Astrocyte of the spinal cord (primary cell): ENCODE measurements at places on chromosomes 2 and 18.

GRCh38 chr18:69349912-69350597 lies 50.6 kb upstream of the DOK6 start:
- DNase-seq, result no peak

- DNase-seq, result no peak
These were observed 79.3 kb upstream of the MMADHC start for GRCh38 chr2:149666809-149667320.

- DNase-seq, result no peak
These were observed 31.7 kb upstream of the ZCCHC2 start for GRCh38 chr18:62490967-62491695.

- no peak for DNase-seq
These were observed 160.3 kb upstream of the FSIP2 start for GRCh38 chr2:185578322-185578721.

GRCh38 chr2:164560181-164560792 lies 61.0 kb downstream of the GRB14 start:
- DNase-seq, result peak; percentile 48

DNA sequence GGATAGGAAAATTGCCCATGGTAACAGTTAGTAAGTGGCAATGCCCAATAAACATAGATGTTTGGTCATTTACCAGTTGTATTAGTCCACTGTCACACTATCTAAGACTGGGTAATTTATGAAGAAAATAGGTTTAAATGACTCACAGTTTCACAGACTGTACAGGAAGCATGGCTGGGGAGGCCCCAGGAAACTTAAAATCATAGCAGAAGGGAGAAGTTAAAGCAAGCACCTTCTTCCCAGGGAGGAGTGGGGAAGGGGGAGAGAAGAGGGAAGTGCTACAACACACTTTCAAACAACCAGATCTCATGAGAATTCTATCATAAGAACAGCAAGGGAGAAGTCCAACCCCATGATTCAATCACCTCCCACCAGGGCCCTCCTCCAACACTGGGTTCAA lies 23.4 kb downstream of the NR4A2 start:
- DNase-seq, result no peak

GRCh38 chr2:58081000-58081399 lies 34.4 kb downstream of the VRK2 start:
- no peak for DNase-seq

GRCh38 chr2:38380397-38381130 lies 3.5 kb upstream of the ATL2 start:
- DNase-seq, result no peak

GRCh38 chr18:74390900-74391299 lies 66.2 kb downstream of the DIPK1C start:
- DNase-seq, result no peak

DNA sequence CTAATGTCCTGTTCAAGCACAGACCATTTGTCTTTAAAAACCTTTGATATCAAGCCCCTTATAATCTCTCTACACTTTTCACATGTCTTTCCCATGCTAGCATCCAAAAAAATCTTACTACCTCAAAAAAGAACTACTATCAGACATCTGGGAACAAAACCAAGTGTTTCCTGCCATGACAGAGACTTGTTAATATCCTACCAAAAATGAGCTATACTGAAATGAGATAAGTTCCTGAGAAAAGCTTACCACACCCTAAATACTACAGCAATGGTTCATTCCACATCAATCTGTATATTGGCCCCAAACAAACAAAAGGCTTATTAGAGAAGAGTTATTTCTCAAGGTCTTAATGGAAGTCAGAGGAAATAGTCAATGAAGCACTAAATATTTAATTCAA lies 230.1 kb downstream of the DYM start:
- no peak for DNase-seq

DNA sequence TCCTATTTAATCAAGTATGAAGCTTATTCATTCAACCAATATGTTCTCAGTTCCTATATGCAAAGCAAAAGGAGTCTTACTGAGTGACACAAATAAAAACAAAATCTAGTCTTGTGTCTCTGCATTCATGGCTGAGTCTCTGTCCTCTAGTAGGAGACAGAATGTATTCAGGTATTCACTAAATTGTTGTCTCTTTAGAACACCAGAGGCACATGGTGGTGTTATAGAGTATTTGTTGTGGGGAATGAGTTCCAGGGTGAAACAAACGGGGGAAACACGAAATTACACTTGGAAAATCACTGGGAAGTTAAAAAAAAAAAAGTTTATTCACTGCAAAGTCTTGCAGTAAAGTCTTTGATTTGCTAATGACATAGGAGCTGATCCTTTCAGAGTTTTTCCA lies 131.7 kb upstream of the FSHR start:
- DNase-seq, result no peak

DNA sequence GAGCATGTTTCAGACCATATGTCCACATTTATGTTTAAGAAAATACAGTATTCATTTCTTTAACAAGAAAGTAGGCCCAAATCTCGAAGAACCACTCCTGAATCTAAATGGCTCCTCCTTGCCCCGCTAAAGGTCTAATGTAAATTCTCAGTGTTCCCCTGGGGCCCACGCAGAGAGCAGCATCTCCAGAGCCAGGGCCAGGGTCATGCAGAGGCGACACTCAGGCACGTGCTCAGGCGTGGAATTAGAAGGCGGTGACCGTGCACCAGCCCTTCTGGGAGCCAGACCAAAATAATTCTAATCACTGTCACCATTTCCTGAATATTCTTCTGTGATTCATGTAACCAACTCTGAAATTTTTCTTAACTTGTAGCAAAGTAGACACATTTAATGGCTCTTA lies 68.3 kb upstream of the MYT1L start:
- DNase-seq, result no peak

DNA sequence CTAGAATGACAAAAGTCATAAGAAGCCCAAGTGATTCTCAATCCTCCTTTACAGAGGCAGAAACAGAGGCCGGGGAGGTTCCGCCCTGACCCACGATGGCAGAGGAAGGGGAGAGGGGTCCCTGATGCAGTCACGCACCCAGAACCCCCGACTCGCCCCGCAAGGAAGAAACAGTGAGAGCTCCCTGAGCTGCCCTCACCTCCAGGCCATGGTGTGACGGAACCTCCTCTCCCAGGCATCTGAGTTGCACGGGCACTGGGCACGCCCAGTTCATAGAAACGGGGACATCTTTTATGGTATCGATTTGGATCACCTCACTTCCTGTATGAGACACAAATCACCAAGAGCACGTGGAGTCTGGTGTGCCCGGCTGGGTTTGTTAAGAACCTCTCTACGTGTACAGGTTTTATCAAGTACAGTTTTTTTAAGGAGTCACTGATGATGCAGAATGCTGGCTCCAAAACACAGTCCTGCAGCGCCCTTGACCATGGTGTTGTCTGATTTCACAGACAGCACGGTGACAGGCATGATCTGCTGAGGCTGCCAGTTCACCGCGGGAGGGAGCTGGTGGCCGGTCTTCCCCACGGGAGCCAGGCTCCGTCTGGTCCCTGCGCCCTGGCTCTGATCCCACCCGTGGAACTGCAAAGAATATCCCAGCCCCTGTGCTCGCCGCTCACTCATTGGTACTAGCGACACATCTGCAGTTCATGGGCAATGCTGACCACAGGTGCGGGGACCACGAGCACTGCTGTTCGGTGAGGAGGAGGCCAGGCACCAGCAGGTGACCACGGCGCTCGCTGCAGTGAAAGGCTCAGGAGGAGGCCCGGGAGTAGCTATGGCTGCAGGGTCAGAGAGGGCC lies 35.6 kb downstream of the PXDN start:
- peak; percentile 29 for DNase-seq

DNA sequence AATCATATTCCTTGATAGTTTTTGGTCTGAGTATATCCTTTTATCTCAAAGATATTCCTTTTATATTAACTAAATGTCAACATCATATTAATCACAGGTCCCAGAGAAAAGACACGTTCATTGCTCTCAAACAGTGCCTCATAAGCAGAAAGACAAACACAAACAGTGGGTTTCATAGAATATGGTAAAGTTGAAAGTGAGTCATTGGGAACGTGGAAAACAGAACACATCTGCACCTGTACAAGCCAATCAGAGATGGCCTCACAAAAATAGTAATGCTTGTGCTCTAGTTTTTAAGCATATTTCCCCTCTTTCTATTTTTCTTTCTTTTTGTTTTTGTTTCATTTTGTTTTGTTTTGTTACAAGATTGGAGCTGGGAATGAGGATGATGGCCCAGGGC lies 328.4 kb upstream of the MAP2 start:
- DNase-seq, result no peak

GRCh38 chr2:241491549-241492173 lies 16.7 kb downstream of the STK25 start:
- no peak for DNase-seq

DNA sequence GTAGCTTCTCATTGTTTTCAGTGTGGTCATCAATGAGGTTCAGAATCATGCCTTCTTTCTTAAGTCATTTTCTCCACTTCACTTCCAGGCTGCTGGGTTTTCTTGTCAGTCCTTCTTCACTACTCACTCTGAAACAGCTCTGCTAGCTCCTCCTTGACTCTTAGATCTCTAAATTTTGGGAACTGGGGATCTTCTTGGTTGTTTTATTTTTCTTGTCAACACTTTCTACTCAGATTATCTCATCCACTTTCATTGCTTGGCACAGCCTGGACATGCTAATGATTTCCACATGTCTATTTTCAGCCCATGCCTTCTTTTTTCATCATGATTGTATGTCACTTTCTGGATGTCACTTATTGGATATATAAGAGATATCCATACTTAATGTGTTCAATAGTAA lies 517.8 kb upstream of the DSEL start:
- DNase-seq, result peak; percentile 4

- no peak for DNase-seq
These were observed 1389.7 kb downstream of the DSC3 start for GRCh38 chr18:29652797-29653196.

- DNase-seq, result no peak
These were observed 121.4 kb upstream of the COPS8 start for GRCh38 chr2:236964291-236964690.

DNA sequence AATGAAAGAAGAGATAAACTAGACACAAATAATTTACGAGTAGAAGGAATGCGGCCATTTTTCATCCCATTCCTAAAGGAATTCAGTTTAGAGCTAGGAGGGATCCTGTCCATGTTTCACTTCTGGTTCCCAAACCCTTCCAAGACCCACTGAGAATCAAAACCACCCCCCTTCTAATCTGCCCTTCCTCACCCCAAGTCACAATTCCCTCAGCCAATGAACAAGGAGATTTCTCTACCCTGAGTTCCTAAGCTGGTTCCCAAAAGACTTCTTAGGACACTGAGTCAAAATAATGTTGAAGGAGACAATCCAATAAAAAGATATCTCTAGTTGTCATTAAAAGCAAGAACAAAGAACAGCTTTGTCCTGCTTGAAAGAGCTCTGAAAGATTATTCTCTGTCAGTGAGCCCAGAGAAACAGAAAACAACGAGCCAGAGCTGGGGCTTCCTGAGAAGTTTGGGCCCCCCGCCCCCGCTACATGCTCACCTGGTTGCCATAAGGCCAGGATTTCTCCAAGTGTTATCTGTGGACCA lies 45.7 kb downstream of the STK39 start:
- no peak for DNase-seq

- DNase-seq, result no peak
These were observed 138.7 kb downstream of the RAB3GAP1 start for GRCh38 chr2:135190799-135191198.

DNA sequence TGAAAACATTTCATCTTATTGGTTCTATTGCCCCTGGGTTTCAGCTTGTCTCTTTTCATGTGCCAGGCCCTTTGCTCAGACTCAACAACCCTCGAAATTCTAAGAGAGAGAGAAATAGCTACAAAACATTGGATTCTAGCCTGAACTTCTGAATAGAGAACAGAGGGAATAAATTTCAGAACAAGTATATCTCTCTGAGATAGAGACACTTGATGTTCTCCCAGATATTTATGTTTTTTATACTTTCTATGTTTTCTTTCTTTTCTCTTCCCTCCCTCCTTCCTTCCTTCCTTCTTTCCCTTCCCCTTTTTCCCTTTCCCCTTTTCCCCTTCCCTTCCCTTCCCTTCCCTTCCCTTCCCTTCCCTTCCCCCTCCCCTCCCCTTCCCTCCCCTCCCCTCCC lies 279.5 kb upstream of the SPRED2 start:
- DNase-seq, result no peak

DNA sequence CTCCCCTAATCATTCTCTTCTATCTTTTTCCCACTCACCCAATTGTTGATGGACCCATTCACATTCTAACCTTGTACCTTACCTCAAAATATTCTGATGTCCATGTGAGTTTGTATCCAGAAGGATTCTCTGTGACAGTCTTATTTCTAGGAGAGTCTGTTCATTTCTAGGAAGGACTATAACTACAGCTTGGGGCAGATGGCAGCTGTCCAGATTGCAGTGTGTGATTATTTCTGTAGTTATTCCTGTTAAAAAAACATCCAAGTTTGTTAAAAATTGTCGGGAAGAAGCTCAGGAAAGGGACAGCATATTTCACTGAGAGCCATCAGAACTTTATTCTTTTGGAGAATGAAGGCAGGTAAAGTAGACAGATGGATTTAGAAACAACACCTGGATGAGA lies 142.6 kb downstream of the RAPGEF4 start:
- DNase-seq, result peak; percentile 46

DNA sequence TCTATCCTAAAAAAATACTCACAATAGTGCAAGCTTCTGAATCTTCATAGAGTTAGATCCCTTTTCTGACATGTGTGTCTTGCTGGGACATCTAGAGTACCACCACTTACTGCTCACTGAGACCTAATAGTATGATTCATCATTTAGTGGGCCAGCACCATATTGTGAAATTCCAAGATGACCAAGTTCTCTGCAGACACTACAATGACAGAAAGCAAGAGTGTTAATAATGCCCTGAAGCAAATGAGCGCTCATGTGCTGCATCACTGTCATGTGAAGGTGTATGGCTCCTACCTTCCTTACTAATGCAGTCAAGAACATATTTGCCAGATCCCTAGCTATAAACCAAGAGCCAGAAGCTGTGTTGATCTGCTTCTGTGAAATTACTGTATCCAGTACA lies 606.2 kb upstream of the NXPH2 start:
- DNase-seq, result no peak

- no peak for DNase-seq
These were observed 105.0 kb upstream of the ITGA4 start for GRCh38 chr2:181352158-181352557.

GRCh38 chr2:225031599-225031998 lies 10.7 kb downstream of the DOCK10 start:
- DNase-seq, result no peak

DNA sequence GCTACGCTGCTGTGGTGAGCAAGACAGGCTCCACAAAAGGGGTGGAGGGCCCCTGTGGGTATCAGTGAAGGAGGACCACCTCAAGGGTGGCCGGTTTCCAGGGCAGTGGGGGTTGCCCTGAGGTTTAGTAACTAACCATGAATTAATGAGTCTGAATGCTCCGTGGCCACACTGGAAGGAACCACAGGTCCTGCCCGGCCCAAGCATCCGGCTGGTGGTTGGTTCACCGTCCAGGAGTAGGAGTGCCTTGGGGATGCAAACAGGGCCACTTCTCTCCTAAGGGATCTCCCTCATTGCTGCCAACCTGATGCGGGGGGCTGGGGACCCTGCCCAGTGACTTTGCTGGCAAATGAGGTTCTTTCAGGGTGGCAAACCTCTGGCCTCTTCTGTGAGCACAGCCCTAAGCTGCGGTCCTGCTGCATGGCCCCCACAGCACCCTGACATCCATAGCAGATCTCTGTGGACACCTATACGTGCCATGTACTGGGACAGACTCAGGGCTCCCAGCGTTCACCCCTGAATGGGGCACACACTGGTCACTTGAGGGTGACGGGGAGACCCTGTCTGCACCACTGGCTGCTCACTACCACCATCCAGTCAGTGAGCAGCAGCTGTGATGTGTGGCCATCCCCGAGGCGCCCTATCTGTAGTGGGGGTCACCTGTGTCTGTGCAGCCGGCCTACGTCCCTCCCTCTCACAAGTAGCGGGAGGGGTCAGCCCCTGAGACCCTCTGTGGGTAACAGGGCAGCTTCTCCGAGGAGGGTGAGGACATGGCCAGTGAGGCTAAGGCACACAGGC lies 41.6 kb downstream of the HS6ST1 start:
- DNase-seq, result peak; percentile 76
